ENCODE measurements at places on chromosomes 4 and X.
A peak's percentile ranks its signal among the peaks of the same experiment; 100 is the strongest.

GRCh38 chr4:113467581-113467980 lies 294.0 kb downstream of the CAMK2D start:
- no peak for DNase-seq

- no peak for DNase-seq
Measured at GRCh38 chr4:13164783-13165331, 319.3 kb downstream of the RAB28 start.

DNA sequence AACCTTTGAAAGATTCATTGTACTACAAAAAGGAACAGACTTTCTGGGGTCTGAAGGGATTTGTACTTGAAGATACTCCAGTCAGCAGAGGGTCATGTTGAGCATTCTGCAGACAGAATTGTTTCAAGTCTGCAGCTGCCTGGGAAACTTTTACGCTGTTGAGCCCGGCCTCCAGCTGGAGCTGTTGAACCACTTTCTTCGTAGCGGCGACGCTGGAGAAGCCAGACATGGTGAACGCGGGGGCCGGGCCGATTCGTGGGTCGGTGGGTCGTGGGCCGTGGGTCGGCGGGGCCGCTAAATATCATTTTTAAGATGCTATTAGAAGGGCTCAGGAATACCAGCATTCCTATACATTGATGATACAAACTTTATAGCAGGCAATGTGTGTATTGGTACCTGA lies 12.0 kb upstream of the RTL9 start:
- DNase-seq: peak; percentile 28

DNA sequence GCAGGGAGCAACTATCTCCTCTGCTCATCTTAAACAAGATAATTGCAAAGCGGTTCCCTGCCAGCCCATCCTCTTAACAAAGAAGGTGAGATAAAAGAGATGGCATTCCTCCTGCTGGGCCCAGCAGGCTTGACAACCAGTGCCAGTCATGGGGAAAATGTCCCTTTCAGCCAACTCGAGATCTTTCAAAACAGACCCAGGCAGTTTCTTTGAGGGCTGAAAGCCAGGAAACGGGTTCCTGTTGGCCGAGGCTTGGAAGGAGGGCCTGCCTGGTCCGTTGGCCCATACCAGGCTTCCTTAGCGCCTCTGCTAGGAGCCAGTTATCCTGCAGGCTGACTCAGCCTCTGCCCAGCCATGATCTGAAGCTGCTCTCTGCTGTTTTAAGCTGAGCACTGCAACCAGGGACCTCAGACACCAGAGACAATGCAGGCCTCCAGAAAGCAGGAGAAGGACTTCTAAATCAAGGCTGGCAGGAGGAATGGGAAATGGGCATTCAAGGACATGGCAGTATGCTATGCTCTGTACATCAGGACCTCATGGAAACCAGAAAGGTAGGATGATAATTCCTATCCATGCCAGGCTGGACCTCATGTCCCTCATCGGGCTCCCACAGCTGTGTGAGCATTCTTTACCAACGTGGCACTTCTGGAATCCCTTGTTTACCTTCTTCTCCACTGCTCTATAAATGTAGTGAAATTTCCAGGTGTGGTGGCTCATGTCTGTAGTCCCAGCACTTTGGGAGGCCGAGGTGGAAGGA lies 42.4 kb upstream of the SLC2A9 start:
- peak; percentile 68 for DNase-seq

DNA sequence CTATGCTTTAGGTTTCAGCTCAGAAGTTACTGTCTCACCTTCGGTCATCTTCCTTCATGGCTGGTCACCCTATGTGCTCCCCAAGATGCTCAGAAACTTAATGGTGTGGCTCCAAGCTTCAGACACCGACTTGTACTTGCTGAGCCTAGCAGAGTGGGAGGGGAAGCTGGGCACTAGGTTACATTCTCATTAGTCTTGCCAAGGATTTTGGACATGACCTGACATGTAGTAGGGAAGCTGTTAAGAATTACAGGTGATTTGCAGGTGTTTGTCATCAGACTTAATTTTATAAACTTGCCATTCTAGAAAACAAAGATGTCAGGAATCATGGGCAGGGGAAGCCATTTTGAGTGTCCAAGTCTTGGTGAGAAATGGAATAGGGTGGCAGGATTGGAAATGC lies 72.4 kb downstream of the CCNG2 start:
- DNase-seq: no peak

DNA sequence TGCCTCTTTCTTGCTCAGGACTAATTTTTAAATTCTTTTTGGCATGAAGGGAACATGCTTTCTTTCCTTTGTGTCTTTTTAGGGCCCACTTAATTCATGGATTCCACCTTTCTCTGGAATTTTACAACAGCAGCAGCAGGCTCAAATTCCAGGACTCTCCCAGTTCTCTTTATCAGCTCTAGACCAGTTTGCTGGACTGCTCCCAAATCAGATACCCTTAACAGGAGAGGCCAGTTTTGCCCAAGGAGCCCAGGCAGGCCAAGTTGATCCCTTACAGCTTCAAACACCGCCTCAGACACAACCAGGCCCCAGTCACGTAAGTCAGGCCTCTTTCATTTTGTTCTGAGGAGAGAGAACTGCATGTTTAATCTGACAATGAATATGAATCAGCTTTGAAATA lies 2.3 kb downstream of the ODAM start:
- no peak for DNase-seq

DNA sequence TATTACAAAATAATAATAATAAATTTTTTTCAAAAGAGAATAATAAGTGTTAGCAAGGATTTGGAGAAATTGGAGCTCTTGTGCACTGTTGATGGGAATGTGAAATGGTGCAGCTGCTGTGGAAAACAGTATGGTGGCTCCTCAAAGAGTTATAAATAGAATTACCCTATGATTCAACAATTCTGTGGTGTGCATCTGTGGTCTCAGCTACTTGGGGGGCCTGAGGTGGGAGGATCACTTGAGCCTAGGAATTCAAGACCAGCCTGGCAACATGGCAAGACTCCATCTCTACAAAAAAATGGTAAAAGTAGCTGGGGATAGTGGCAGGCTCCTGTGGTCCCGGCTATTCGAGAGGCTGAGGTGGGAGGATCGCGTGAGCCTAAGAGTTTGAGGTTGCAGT lies 19.6 kb downstream of the MND1 start:
- DNase-seq: no peak

Measured in NCI-H82 (cell line).